Pulmonary artery endothelial cell (primary cell): ENCODE measurements at places on chromosomes 5 and 9. TPM values are rescaled to one million over a fixed set of nuclear protein-coding genes. Genes with fewer than 3 reads are reported as not detected.

Gene CCDC69
- 8.2 and 8.9 TPM in 2 replicates for total RNA-seq

DNA sequence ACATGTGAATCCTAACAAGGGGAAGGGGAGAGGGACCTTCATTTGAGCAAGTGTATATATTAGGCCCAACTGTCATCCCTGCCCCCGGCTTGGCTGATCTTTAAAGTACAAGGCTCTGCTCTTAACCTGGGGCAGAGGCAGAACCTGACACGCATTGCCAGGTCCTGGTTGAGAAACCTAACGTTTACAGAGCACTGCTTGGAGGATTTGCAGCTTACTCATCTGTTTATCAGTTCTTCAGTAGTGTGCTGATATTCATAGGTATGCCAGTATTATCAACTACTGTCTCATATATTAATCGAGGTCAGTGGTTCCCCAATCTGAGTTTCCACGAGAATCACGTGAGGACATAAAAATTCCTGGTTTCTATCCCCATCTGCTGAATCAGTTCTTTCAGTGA, 50.4 kb downstream of the ACO1 start:
- no peak for DNase-seq

DNA sequence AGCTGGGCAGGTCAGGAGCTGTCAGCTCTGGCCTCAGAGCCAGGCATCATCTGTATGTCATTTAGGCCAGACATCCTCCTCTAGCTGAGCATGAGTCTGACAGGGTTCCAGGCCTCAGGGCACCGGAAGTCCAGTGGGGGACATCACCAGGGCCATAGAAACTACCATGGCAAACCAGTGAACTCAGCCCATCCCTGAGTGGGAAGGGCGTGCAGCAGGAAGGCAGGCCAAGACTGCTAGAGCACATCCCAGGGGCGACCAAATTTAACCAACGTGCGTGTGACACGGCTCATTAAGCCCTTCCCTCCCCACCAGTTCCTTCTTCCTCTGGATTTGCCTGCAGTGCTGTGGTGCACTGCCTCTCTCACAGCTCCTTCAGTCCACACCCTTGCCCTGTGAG, 75.9 kb downstream of the COL27A1 start:
- no peak for DNase-seq

DNA sequence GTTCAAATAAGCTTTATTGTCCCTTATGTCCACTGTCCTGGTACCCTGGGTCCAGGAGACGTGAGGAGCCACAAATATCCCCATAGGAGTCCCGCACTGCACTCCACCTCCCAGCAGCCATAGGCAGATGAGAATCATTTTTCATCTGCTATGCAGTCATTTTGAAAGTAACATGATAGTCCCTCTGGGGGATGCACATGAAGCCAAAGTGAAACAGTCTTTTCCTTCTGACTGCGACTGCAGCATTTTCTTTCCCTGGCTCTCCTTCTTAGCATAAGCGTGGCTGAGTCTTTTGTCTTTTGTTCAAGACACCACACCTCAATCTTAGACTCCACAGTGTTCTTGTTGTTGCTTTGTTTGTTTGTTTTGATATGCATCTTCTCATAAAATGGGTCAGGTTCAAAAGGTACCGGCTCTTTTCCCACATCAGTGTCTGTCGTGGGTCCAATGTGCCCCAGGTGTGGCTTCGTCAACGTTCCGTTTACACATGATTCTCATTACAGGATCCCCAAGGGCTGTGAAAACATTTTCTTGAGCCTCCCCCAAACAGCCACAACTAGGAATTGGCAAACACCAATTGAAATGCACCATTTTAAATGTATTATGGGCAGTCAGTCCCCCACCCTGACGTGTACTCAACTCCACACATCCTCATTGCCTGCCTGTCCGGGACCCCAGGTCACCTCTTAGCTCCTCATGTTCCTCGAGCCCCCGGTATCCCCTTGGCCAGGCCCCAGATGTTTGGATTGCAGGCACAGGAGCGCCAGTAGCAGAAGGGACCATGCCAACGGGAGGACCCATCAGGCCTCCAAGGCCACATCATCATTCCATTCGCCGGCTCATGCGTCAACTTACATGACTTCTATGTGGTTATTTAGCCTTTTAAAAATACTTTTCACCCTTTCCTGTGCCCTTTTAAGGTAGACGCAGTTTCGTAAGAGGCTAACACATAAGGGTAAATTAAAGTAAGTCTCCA, 237.8 kb upstream of the DAPK1 start:
- DNase-seq: no peak
